NCI-H2029 (cell line): ENCODE measurements at places on chromosomes 7 and 10.
A peak's percentile ranks its signal among the peaks of the same experiment; 100 is the strongest.

GRCh38 chr7:135147899-135148721, at the start of gene TMEM140:
TMEM140 (plus strand) TSS chr7:135148072; CDS start chr7:135164442, 16,370 bp downstream.
- DNase-seq = no peak

- DNase-seq = no peak
These were observed 39.0 kb upstream of the SLIT1 start for GRCh38 chr10:97224483-97225435.

GRCh38 chr10:104657036-104657435, 15.9 kb downstream of the SORCS3 start:
- no peak for DNase-seq

GRCh38 chr7:476736-477360, 42.8 kb downstream of the PDGFA start:
- DNase-seq = no peak

DNA sequence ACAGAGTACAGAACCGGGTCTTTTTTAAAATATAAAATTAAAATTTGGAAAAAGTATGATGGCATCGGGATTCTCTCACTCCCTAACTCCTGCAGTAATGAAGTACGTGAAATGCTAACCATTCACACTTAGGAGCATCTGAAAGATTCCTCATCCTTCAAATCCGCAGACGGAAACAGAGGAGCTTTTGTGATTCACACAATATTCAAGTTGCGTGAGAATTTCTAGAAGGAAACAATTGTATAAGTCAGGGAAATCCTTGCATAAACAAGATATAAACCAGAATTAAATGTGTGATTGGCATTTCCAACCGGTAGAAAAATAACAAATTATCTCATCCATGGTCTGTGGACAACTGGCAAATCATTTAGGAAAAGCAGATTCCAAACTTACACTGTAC, 103.2 kb upstream of the ADAM12 start:
- DNase-seq = no peak

GRCh38 chr10:24272374-24272773, 63.4 kb downstream of the KIAA1217 start:
- DNase-seq = no peak

DNA sequence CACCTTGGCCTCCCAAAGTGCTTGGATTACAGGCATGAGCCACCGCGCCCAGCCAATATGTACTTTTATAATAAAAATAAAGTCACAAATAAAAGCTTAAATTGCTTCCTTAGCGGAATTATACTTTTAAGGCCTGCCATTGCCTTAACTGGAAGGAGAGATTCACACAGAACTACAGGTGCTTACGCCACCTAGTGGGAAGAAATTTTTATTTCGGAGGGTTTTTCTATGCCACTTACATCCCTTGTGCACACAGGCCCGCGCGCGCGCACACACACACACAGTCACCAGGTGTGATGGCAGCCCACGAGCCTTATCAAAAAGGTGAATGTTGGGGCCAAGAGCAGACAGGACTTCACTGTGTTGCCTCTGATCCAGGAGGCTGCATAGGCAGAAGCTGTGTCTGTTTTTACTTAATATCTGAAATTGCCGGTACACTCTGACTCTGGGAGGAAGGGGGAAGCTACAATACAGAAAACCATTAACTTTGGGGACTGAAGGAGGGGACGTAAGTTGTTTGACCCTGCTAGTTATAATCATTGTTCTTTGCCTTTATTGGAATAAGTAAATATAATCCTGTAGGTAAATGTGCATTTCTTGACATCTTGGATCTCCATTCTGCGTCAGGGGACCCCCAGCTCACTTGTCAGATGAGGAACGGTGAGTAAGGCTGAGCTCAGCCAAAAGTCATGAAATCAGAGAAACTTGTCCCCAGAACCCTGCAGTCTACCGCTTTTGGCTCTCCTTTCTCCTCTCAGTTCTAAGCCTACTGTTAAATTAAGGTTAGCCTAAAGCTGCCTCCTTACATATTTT, 87.1 kb downstream of the SLC16A9 start:
- peak; percentile 56 for DNase-seq

- no peak for DNase-seq
These were observed 132.6 kb downstream of the RGS10 start for GRCh38 chr10:119409906-119410305.

GRCh38 chr10:15775513-15775912, 55.8 kb upstream of the ITGA8 start:
- DNase-seq = no peak

DNA sequence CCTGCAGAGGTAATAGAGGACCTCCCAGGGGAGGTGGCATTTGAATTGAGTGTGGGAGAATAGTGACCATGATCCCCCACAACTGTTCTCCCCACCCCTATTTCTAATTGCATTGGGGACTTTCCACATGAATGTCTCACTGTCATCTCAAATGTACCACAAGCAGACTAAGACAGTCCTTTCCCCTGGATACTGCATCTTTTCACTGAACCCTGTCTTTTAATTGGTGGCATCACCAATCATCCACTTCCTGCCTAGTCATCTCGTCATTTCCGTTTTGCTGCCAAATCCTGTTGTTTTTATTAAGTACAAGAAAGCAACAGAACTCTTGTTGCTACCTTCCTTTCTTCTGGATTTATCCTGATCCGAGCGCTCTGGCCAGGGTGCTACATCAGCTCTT, 120.3 kb downstream of the NRP1 start:
- DNase-seq = no peak

GRCh38 chr7:117138981-117139380, 183.9 kb downstream of the WNT2 start:
- DNase-seq = no peak

- DNase-seq = no peak
These were observed 6.6 kb downstream of the UBE2D1 start for GRCh38 chr10:58341422-58341821.

- DNase-seq = no peak
These were observed 15.1 kb upstream of the VPS37D start for GRCh38 chr7:73652541-73652949.

DNA sequence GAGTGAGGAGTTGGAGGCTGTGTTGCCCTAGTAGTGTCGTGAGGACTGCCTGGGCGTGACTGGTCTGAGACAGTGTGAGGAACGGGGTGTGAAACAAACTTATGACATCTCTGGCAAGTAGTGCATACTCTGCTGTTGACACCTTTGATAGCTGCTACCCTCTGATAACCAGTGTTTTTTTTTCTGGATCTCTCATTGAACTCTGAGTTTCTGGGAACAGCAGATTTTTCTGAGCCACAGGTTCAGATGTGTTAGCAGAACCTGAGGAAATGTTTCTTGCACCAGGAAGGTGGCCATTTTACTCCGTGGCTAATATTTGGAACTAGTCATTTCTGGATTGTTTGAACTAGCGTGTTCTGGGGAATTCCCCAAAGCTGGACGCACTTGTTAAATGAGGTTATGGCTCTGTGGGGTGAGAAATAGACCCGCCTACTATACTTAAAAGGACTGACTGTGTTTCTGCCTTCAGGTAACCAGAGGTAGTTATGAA, 52.9 kb downstream of the AUTS2 start:
- DNase-seq = no peak

GRCh38 chr10:79382491-79382941, 35.2 kb downstream of the PPIF start:
- DNase-seq = no peak

DNA sequence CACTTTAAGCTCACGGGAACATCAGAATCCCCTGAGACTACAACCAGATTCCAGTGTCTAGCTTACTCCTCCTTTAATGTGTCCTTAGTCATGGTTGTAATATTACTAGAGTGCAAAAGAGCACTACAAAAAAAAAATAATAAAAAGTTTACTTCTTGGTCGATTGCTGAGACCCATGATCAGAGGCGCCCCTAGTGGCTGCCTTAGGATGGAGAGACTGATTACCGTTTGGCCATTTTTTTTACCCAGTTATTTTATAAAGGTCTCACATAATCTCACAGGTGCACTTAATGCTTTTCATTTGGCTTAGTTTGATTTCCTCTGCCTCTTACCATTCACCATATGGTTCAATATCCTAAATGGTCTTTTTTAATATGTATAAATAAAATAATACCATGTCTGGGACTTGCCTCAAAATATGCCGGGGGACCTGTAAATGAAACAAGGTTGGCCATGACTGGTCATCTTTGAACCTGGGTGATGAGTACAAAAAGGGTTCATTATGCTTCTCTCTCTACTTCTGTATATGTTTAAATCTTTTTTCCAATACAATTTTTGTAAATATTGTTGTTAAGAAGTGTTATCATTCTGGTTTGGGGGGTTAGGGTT, 331.5 kb upstream of the NFE2L3 start:
- no peak for DNase-seq

- no peak for DNase-seq
These were observed 33.0 kb downstream of the ZFAND2A start for GRCh38 chr7:1127001-1127400.

GRCh38 chr7:130632111-130632510, 36.4 kb downstream of the COPG2 start:
- DNase-seq = no peak

DNA sequence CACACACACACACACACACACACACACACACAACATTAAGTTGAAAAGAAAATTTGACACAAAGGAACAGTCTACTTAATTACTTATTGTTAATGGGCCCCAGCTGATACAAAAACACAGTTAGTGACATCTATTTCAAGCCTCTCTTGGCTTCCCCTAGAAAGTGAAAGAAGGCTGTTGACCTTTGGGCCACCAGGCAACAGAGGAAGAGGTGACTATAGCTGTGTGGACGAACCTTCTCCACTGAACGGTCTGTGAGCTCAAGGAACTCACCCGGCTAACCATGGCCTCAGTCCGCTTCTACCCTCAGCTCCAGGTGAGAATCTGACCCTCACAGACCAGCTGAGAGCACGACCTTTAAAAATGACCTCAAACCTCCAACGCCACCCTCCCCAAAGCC, 32.9 kb upstream of the CALN1 start:
- no peak for DNase-seq

DNA sequence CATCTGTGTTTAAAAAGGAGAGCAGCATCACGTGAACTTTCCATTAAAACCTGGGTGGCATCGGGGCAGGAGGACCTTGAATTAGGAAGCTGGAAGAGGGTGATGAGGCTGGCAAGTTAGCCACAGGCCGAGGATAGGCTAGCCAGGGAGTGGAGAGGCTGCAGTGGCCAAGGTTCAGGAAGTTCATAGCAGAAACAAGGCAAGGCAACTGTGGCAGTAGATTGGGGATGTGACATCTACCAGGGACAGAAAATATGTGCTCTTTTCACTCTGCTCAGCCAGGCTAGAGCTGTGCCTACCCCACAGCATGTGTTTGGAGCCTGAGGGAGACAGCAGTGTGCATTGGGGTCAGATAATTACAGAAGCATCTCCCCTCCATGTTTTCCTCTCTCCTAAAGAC, 2.2 kb upstream of the INPP5F start:
- no peak for DNase-seq

GRCh38 chr7:90584378-90584777, 11.7 kb upstream of the CDK14 start:
- no peak for DNase-seq

GRCh38 chr10:101932183-101932582, 88.6 kb upstream of the KCNIP2 start:
- DNase-seq = no peak

DNA sequence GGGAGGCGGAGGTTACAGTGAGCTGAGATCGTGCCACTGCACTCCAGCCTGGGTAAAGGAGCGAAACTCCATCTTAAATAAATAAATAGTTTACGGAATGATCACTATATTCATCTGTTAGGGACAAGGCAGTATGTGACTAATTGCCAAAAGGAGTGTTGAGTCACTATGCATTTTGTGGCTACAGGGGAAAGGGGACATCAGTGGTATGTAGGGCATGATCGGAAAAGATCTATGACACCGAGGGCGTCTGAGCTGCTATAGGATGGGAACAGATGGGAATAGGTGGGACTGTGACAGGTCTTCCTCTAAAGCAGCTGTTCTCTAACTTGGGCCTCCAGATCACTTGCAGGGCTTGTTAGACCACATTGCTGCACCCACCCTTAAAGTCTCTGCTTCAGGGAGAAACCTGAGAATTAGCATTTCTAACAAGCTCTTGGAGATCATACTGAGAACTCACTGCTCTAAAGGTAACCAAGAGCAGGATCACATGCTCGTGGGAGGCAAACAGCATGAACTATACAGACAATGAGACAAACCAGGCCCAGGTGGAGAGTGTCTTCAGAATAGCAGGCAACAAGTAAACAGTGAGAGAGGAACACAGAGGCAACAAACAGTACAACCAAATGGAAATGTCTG, 65.1 kb upstream of the ITGA8 start:
- DNase-seq = no peak

DNA sequence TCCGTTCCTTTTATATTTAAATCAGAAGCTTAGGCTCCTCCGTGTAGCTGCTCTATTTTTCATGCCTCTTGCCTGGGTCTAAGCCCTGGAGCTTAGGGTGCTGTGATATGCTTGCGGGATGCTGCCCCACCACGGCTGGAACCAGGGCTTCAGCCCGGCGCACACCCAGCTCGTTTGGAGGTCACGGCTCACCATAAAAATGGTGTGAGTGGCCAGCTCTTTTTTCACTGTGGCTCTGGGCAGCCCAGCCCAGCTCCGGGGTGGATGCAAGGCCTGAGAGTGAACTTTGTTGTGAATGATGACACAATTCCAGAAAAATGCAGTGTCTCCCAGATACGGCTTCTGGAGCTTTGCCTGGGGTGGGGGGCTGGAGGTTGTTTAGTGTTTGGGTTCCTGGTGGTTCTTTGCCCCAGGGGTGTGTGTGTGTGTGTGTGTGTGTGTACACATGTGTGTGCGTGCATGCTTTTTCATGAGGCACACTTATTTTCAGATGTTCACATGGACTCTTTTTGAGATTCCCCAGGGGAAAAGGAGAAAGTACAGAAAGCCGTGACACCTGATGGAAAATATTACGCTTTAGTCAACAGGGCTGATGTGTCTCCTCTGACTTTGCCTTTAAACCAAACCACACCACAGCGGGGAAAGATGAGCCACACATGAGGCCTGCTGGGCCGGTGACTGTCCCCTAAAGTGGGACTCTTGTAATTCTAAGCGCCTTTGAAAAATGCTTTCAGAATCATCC, 46.2 kb downstream of the GRK5 start:
- DNase-seq = no peak

DNA sequence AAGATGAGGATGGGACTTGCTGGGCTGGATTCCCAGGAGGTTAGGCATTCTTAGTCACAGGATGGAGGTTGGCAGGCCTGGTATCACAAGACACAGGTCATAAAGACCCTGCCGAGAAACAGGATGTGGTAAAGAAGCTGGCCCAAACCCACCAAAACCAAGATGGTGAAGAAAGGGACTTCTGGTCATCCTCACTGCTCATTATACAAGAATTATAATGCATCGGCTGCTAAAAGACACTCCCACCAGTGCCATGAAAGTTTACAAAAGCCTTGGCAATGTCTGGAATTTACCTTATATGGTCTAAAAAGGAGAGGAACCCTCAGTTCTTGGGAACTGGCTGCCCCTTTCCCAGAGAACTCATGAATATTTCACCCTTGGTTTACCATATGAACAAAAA, 345.5 kb upstream of the POM121L12 start:
- DNase-seq = no peak
